Mesendoderm (in vitro differentiated cells): ENCODE measurements at places on chromosomes 6 and 20.
A peak's percentile ranks its signal among the peaks of the same experiment; 100 is the strongest.

DNA sequence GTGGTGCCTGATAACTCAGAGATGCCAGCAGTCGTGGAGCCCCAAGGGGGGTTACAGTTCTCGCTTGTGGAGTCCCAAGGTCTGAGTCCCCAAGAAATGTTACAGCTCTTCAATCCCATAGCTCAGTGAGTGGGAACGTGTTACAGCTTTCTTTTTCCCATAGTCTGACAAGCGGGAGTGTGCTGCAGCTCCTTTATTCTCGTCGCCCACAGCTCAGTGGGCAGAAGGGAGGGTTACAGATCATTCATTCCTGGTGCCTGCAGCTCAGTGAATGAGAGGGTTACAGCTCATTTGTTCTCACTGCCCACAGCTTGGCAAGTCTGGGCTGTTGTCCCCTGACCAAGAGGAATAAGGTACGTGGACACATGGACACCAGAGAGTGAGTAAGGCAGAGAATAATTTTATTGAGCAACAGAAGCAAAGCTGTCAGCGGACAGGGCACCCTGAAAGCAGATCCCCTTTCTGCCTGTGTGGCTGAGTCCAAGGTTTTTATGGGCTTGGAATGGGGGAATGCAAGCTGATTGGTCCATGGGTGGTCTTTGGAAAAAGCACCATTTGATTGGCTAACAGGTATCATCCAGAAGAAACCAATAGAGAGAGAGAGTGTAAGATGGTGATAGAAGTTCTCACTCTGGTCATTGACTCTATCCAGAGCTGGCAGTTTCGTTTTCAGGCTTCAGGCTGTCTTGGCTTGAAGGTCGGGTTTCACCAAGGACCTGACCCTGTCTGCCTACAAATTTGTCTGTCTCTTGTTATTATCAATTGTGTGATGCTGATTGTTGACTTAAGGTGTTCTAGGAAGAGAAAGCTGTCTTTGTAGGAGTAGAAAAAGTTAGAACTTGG lies 16.4 kb downstream of the RNF217 start:
- DNase-seq = peak; percentile 32

DNA sequence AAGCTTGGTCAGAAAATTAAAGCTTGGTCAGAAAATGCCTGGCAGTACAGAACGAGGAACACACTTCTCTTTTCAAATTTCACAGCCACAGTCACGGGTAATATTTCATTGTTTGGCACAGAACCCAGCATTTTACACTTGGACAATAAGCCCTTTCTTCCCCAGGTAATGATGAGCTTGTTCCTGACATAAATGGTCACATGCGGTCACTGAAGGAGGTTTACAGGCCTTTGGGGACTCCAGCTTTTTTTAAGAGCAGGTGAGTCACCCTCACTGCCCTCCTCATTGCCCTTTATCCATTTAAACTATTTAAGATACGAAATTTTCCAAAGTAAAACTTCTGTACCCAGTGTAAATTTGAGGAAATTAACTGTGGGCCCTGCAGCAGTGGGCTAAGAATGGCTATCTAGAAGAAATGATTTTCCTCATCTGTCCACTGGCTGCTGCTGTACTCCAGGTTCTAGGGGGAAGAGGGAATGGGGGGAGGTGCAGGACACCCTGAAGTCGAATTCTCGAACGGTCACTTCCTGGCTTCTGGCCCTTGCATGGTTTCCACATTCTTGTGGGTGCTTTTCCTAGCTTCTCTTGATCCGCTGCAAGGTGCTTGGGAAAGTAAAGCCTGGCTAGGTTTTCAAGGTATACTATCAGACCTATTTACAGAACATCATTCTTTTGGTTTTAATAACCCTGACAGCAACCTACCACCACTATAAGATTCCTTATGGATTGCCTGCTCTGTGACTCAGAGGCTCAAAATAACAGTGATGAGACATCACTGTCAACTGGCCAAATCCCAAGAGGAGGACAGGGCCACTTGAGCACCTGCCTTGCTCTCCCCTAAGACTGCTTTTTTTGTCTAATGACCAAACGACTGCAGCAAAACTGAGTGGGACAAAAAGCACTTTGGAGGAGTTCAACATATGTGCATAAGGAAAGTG lies 75.8 kb downstream of the PREP start:
- DNase-seq = peak; percentile 16

- DNase-seq = no peak
These were observed 232.6 kb upstream of the RAB32 start for GRCh38 chr6:146311079-146311478.

DNA sequence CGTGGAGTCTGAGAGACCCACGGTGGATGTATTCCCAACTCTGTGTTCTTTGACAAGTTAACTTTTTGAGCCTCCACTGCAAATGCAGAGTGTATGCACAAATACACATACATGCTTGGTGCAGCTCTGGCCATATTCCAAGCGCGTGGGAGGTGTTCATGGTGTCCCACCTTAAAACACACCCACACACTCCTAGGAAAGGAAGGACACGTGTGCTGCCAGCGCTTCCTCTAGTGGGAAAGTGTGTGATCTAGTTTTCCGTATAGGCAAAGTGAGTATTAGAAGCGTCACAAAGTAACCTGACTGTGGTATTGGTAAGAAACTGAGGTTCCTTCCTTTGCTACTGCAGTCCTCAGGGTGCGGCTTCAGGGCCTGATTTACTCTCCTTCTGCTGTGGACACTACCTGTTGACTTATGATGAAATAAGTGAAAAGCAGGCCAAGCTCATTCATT lies 36.0 kb upstream of the MPC1 start:
- no peak for DNase-seq

DNA sequence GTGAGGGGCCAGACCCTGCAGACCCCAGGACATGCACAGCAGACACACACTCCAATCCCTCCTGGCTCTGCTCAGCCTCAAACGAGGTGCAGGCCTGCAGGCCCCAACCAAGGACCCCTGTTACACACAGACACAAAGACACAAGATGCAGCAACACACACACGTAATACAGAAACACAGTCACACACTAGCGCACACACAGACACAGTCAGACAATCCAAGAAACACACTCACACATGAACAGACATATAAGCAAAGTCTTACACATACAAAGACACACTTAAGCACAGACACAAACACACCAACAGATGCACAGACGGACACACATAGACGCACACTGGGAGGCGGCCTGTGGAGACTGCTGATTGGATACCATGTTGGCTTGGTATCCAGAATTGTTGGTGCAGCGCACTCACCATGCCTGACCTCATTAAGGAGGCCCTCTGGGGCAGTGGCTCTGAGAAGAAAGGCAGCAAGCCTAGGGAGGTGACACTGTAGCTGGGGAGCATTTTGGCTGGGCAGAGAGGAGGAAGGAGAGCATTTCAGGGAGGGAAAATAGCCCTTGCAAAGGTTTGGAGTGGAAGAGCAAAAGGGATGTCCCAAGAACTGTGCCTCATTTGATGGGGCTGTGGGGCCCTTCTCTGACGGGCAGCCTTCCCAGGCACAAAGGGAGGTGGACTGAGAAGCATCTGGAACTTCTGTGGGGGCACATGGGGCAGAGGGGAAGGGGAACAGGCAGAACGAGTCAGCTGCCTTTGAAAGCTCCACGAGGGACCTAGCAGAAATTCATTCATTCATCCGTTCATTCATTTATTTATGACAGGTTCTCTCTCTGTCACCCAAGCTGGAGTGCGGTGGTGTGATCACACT lies 1.4 kb upstream of the HSPA12B start:
- DNase-seq = no peak

GRCh38 chr20:32507998-32508774 lies 76.9 kb downstream of the NOL4L start:
- DNase-seq = no peak

GRCh38 chr20:50982363-50982762 lies 23.7 kb downstream of the MOCS3 start:
- DNase-seq = no peak

DNA sequence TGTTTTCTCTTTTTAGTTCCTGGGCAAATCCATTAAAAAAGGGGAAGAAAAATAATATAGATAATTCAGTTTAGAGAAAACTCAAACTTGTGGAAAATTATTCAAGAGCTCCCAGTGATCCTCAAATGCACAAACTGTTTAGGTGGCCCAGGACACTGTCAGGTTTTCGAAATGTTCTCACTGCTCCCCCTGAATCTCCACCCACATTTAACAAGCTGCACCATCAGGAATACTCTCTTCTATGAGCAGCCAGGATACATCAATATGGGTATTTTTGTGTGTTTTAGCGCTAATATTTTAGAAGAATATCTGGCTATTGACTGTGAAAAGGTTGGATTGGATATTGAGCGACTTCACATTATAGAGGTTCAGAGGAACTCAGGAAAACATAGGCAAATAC lies 43.9 kb downstream of the OR2B2 start:
- no peak for DNase-seq

GRCh38 chr20:46368902-46369268 lies 37.5 kb downstream of the ELMO2 start:
- DNase-seq = no peak

DNA sequence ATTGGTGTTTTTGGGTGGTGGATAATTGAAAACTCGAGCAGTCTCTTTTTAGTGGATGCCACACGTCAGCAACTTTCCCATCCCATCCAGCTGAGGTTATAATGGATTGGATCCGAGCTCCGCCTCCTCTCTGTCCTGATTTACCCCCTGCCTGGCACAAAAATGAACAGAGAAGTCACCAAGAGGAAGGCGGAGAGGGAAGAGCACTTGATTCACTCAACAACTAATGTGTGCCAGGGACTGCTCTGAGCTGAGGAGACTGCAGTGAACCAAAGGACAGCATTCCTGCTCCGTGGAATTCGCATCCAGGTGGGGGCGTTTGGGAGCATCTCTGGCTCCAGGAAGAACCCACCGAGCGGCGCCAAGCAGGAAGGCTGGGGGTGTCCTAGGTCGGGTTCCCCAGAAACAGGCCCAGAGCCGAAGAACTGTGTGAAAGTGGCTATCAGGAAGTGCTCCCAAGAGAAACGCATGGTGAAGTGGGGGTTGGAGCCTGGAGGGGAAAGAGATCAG lies 95.8 kb upstream of the NAA20 start:
- DNase-seq = peak; percentile 34

- DNase-seq = no peak
These were observed 9.1 kb upstream of the SNX9 start for GRCh38 chr6:157813750-157814455.

- no peak for DNase-seq
These were observed 3.0 kb downstream of the SPDEF start for GRCh38 chr6:34553146-34553545.

- peak; percentile 71 for DNase-seq
These were observed 11.6 kb downstream of the LAMA5 start for GRCh38 chr20:62355516-62355877.

DNA sequence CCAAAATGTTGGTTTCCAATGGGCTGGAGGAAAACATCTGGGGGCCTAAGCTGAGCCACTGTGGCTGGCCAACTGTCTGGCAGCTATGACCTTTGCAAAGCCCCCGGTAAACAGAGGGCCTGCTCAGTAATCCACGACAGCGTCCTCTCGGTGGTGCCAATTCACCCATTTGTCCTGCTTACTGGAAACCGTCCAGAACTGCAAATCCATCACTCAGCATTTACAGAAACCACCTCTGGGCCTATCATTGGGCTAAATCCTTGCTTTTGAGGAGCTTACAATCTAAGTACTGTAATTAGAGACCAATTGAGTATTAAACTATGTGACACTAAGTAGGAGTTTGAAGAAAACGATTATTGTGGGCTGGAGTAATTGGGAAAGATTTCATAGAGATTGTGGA lies 31.0 kb downstream of the ADAT2 start:
- no peak for DNase-seq

DNA sequence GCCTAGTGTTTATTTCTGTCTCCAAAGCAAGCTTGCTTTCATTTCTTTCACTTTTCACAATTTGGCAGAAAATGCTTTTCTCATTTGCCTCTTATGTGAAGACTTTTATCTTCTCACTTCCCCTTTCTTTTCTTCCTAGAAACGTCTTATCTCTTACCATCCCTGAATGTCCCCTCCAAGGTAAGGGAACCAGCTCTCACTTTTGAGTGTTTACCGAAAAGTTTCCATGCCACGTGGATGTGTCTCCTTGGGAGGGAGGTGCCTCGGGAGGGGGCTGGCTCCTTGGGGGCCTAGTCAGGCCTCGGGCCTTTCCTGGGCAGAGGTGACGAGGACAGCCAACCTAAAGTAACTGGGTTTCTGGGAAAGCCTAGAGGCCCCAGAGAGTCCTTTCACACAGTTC lies 127.4 kb downstream of the CD24 start:
- peak; percentile 38 for DNase-seq

DNA sequence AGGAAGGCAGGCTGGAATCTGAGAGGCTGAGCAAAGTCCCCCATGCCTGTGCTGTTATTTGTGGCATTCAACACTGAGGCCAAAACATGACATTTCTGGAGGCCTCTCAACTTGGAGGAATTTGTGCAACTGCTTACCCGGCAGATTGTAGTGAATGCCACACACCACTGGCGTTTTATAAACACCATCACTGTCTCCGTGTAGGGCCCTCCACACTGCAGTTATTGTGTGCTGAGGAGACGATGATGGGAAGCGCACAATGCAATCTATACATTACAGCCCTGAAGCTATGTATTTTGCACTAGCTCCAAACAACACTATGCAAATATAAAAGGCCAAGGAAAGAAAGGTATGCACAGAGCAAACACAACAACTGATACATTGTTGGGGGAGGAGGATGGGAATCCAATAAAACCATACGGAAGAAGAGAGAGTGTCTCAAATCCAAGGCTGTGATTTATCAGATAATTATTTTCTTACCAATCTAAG lies 106.5 kb downstream of the SMLR1 start:
- peak; percentile 61 for DNase-seq

DNA sequence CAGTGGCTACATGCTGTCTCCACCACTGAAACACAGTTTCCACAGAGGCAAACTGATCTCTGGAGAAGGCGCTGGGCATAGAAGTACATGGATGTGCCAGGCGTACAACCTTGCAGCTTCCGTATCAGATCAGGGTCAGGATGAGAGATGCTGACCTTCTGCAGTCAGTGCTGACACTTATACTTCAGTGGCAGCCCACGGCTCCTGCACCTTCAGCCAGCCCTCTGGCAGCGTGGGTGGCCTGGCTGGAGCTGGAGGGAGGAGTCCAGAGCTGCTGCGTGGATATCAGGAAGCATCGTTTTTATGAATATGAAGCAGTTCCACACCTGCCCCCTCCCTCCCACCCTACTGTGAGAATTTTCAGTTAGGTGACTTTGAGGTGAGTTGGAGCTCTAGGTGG lies 149.3 kb downstream of the CFAP61 start:
- DNase-seq = no peak

- DNase-seq = peak; percentile 83
These were observed 36.6 kb downstream of the CRISP2 start for GRCh38 chr6:49676671-49677281.

DNA sequence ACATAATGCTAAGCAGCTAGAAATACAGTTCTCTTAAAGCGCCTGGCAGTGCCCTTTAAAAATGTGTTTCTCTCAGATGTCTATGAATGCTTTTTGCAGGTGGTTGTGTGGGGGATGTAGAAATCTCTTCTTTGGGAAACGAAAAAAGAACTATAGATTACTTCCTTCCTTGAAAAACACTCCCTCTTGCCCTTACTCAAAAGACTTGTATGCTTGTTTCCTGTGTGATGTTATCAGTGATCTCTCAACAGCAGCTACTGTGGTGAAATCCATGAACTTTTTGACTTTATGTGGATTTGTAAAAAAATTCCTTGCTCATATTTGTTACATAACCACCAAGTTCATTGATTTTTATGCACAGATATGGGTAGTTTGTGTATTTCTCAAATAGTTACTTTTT lies 916.5 kb downstream of the QKI start:
- peak; percentile 14 for DNase-seq
